Common myeloid progenitor, CD34-positive (primary cell): ENCODE measurements at places on chromosomes 2 and 18.

GRCh38 chr2:231396058-231396821 lies 730 bp downstream of the B3GNT7 start:
- DNase-seq = no peak

- DNase-seq = no peak
These were observed 41.1 kb downstream of the ZNF516 start for GRCh38 chr18:76453932-76454331.

DNA sequence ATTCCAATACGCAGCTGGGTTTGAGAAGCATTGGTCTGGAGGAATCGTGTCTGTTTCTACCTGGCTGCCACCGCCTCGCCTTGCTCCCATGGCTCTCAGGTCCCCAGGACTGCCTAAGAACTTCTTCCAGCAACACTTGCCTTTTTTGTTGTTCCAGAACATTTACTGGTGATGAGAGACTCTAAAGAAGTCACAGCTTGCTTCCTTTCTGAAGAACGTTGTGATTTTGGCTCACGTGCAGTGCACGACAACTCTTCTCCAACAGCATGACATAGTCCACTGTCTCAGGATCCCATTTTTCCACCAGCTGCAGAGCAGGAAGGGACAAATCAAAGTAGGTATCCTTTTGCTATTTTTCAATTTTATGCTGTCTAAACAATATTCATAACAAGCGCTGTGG lies 940.9 kb downstream of the SLC4A3 start:
- no peak for DNase-seq

- peak; percentile 70 for DNase-seq
These were observed 214.4 kb upstream of the EPAS1 start for GRCh38 chr2:46082531-46083485.

DNA sequence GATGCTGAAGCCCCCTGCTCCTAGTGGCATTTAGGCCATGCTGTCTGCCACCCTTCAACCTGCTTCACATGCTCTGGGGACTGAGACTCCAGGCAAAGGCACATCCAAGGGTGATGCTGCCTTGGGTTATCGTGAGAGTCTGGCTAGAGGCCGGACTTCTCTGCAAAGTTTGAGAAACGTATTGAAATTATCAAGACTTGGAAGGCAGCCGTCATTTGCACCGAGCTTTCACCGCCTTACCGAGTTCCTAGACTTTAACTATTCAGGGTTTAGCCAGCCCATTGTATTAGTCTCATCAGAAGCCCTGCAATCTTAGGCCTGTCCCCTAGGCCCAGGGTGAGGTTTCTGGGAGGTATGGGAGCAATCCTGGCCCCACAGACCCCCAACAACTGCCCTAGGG lies 34.0 kb downstream of the RDH14 start:
- no peak for DNase-seq

DNA sequence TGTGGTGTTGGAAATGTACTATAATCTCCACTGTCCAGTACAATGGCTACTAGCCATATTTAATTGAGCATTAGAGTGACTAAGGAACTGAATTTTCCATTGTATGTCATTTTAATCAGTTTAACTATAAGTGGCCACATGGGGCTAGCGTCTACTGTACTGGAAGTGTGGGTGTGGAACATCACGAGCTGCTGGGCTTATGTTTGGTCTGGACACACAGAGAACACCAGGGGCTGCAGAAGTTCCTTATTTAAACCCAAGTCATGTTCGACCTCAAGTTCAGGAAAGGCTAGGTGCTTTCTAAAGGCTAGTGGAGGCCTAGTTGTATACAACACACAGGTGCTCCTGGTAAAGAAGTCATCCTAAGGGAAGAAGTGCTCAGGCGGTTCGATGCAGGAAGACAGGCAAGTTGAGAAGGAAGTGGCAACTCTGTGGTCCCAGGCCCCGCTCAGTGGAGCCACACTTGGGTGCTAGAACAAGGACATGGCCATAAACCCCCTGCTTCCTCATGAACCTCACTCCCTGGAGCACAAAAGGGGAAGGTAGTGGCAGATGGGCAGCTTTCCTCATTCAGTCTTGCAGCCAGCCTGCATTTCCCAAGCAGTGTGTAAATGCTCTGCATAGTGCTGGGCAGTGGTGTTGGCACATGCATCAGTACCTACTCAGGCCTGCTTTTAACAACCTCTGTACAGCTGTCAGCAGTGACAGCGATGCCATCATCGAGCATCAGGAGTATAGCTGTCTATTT lies 13.3 kb downstream of the LGALSL start:
- DNase-seq = no peak

- DNase-seq = no peak
These were observed 55.7 kb downstream of the RND3 start for GRCh38 chr2:150431561-150432311.

GRCh38 chr2:229838729-229839128 lies 83.1 kb downstream of the TRIP12 start:
- DNase-seq = no peak

DNA sequence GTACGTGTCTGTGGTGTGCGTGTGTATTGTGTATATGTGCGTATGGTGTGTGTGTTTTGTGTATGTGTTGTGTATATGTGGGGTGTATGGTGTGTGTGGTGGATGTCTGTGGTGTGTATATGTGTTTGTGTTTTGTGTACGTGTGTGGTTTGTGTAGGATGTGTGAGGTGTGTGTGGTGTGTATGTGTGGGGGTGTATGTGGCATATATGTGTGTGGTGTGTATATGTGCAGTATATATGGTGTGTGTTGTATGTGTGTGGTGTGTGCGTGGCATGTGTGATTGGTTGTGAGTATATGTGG lies 101.3 kb downstream of the CLIP4 start:
- DNase-seq = no peak

GRCh38 chr2:10096641-10097040 lies 16.4 kb upstream of the CYS1 start:
- DNase-seq = no peak

DNA sequence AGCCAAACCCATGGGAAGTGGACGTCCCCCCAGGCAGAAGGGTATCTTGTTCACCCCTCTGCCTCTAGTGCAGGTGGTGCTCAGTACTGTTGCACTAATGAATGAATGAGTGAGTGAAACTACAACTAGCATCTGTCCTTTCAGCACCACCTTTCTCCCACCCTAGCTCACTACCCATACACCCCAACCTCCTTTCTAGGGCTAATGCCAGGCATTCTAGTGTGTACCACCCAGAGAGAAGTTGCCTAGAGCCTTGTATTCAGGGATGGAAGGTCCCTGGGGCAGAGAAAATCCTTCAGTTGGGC lies 22.5 kb downstream of the CCT7 start:
- DNase-seq = no peak

GRCh38 chr2:154623819-154624218 lies 74.7 kb upstream of the KCNJ3 start:
- DNase-seq = peak; percentile 32

DNA sequence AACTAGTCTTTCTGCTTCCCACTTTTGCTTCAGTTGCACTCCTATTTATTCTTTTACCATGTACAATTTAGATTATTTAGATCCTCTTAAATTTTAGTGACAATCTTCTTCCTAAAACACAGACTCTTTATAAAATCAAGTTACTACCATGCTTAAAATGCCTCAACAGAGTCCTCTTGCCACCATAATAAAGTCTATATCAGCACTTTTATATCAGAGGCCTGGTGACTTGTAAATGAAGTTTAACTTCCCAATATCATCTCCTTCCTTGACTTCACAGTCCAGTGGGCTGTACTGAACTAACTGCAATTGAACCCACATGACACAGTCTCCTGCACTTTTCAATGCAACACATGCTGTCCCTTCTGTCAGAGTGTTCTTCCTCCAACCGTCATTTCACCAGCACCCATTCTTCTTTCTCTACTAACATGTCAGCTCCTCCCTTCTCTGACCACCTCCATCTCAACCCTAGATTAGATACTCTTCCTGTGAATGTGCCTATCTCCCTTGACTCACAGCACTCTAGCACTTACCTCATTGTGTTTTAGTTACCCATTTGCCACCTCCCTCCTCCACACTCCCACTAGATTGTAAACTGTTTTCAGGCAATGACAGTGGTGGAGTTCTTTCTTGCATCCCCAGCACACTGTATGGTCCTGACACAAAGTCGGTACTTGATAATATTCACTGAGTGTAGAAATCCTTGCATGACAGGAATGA lies 414.9 kb downstream of the SATB2 start:
- DNase-seq = no peak

GRCh38 chr2:11746807-11747459 lies 501 bp downstream of the LPIN1 start:
- DNase-seq = no peak

DNA sequence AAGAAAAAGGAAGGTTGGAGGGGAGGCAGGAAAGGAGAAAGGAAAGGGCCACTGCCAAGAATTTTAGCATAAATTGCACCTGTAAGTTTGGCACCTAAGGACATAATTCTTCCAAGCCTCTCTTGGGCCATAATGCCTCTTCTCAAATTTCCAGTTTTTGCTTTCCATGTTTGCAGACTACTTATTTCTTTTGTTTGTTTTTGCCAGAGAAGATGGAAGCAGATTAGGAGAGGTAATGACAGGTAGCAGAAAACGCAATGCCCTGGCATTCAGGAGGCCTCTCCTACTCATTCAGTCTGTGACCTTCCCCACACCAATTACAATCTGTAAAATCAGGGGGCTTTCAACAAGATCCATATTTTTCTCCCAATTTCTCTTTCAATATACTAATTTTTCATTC lies 56.8 kb downstream of the MRPL33 start:
- no peak for DNase-seq

DNA sequence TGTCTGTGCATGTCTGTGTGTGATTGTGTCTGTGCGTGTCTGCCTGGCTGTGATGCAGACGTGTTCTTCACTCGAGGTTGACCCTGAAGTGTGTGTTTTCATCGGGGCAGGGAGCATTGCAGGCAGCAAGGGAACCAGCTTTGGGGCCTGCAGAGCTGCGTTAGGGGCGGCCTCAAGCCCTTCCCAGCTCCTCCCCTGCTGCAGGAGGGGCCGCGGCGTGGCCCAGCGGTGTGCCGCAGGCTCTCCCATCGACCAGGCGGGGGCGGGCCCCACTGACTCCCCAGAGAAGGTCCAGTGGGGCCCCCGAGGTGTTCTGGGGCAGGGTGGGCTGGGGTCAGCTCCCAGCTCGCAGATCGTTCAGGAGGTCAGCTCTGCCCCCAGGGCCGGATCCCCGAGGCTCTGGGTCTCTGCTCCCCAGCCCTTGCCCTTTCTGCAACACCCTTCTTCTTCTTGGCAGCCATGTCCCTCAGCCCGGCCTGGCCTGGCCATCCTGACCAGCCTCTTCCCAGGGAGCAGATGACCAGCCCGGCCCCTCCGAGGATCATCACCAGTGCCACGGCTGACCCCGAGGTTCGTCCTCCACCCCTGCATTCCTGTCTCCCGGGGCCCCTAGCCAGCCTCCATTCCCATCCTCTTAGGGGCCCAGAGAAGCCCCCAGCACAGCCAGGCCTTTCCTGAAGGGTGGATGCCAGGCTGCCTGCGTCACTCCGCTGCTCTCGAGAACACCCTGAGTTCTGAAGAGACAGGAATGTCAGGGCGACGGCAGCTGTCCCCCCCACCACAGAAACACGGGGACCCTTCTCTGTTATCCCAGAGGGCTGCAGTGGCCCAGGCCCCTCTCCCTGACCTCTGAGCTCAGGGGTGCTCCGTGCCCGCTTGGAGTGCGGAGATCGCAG lies 11.1 kb upstream of the KLHL30 start:
- peak; percentile 29 for DNase-seq

GRCh38 chr2:71380665-71381064 lies 49.1 kb downstream of the ZNF638 start:
- DNase-seq = no peak

DNA sequence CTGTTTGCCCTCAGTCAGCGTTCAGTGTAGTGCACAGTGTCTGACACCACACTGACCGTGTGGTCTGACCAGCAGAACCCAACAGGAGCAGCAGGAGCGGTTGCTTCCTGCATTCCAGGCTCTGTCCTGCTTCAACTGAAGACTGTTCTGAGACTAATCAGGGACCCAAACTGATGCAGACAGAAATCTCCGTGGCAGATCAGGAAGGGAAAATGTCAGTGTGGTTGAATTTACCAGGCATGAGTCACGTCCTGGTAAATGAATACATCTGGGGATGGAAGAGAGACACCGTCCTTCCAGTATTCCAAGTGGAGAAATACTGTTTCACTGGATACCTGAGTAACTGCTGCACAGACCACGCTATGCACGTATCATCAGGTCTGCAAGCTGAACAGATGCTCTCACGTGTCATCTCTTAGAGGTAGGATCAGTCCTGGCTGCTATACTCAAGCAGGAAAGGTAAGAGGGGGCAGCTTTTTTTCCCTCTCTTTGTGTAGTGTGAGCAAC lies 223.6 kb upstream of the EPAS1 start:
- no peak for DNase-seq

GRCh38 chr2:224908818-224909217 lies 133.4 kb downstream of the DOCK10 start:
- no peak for DNase-seq

- no peak for DNase-seq
These were observed 262.5 kb upstream of the RAB6C start for GRCh38 chr2:129716781-129717559.

- DNase-seq = peak; percentile 43
These were observed 843 bp downstream of the CYS1 start for GRCh38 chr2:10079266-10079869.
